ENCODE measurements at places on chromosomes 5 and 9.

GRCh38 chr9:89382026-89382986, 64.0 kb downstream of the SECISBP2 start:
- DNase-seq: no peak

DNA sequence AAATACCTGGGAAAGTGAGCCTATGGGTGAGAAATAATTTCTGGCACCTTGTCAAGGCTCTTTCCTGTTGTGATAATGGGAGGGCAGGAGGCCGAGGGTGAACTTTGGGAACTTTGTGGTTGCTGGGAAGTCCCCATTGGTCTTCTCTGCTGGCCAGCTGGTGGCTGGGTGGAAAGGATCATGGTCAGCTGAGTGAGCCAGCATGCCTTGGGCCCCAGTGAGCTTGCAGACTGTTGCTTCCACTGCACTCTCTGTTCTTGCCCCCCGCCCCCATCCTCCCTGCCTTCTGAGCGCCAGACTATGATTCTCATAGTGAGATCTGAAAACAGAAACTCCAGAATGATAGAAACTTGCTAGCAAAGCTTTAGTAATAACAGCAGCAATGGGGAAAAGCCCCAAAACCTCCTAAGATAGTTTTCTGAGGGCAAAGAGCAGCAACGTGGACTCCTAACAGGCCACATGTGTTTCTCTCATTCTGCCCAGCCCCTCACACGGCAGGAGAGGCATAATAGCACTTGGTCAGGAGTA, 139.2 kb upstream of the SMARCA2 start:
- DNase-seq: no peak

DNA sequence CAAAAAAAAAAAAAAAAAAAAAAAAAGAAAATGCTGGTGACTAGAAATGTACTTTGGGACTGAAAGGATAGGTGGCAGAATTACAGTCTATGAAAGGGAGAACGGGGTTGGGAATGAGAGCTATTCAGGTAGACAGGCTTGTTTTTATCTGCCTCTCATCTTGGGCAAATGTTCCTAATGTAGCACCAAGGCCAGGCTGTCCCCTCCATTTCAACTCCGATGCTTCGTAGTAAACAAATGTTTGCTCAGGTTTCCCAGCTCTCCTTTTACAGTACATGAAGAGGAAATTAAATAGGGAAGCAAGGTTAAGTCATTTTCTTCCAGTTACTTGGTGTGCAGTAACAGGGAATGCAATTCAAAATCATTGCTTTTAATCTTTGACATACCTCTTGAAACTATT, 4.4 kb upstream of the BASP1 start:
- DNase-seq: no peak

DNA sequence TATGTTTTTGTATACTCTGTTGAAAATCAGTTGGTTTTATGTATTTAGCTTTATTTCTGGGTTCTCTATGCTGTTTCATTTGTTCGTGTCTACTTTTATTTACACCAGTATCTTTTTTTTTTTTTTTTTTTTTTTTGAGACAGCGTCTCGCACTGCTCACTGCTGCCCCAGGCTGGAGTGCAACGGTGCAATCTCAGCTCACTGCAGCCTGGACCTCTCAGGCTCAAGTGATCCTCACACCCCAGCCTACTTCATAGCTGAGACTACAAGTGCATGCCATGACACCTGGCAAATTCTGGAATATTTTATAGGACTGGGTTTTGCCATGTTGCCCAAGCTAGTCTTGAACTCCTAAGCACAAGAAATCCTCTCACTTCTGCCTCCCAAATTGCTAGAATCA, 869.4 kb upstream of the CDH6 start:
- DNase-seq: no peak

DNA sequence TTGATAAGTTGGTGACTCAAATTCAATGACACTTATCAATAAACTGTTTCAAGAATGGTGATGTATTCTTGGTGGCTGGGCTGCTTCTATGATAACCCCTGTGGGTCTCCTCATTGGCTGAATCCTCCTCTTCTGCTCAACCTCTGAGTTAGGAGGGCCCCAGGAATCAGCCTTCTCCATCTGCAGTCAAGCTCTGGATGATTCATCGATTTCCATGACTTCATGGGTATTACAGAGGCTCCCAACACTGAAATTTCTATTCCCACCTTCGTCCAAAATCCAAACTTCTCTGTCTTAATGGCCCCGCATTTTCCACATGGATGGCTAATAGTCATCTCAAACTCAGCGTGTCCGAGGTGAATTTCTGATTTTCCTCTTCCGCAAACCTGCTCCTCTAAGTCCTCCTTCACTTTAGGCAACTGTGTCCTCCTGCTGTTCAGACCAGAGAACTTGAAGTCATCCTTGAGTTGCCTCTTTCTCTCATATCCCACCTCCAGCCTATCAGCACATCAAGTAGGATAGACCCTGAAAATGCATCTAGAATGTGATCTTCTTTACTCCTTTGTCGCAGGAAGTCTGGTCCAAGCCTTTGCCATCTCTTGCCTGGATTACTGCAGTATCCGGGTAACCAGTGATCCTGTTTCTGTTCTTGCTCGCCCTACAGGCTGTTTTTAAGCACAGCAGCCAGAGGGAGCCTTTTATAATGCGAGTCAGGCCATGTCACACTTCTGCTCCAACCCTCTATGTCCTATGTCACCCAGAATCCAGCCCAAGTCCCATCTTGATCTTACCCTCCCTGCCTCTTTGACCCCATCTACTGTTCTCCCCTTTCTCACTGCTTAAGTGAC, 41.4 kb upstream of the IL7R start:
- DNase-seq: no peak

- no peak for DNase-seq
Observed at GRCh38 chr5:4229414-4230292, 634.0 kb downstream of the IRX1 start.

DNA sequence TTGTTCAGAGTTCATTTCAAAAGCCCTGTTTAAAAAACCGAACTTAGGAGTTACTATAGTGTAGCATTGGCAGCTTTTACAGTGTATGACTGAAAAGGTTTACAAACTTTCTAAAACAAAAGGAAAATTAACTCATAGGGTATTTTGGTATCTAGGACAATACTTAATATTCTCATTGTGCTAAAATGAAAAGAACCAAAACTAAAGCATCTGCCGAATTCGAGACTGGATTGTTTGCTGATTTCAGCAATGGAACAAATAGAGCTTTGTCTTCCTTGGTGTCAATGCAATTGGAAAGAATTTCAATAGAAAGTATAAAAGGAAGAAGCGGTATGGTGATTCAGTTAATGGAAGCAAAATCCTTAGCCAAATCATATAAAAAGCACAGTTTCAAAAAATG, 254.1 kb downstream of the SLF1 start:
- DNase-seq: no peak

DNA sequence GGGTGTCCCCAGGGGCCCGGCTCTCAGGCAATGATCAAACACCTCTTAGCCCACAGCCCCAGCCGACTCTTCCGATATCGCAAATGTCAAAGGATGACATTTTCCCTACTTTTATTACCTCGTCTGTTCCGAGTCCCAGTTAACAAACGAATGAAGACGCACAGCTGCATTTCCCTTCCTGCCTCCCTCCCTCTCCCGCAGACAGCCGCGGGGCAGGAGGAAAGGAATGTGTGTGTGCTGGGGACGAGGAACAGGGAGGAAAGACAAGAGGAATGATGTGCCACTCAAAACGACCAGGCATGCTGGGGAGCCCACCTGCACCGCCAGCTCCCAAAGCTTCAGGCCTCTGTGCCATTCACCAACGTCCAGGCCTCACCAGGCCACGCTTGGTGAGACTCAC, 125.9 kb upstream of the SARDH start:
- DNase-seq: no peak

GRCh38 chr5:39717176-39717897, 292.6 kb upstream of the DAB2 start:
- DNase-seq: no peak

DNA sequence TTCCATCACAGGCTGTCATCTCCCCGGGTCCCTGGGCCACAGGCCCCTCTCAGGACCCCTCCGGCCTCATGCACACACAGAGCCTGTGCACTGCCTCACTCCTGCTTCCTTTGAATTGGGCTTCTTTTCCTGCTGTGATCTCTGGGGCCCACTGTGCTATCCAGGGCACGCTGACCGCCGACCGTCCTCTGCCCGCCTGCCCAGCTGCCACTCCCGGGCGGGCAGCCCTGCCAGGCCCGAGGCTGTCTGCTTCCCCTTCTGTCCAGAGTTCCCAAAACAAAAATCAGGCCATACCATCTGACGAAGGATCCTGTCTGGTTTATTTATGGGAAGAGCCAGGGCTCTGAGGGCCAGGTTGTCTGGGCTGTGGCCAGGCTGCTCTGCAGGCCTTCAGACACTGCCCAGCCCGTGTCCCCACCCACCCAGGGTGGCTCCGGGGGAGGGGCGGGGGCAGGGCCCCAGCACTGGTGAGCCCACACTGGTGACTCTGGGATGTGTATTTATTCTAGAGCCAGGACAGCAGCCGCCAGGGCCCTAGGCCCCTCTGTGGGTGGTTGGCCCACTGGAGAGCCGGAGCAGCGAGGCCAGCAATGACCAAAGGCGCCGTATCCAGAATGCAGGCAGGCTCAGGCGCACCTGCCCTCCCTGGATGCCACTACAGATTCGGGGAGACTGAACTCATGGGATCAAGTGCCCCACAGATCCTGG, 57.0 kb downstream of the ADAMTS2 start:
- DNase-seq: no peak

- no peak for DNase-seq
Observed at GRCh38 chr9:106869458-106869857, 6.5 kb downstream of the ZNF462 start.

DNA sequence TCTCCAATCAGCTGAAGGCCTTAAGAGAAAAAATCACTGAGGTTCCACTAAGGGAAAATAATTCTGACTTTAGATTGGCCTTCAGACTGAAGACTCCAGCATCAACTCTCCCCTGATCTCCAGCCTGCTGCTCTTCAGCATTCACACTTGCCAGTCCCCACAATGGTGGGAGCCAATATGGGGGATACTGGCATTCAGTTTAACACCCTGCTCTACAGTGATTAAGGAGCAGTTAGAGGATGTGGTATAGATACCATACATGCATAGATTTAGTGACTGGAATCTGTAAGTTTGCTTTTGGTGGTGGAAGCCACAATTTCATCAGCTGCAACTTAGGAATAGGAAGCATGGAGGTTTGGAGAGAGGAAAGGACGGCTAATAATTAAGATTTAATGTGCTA, 2017.7 kb upstream of the CDH6 start:
- no peak for DNase-seq

DNA sequence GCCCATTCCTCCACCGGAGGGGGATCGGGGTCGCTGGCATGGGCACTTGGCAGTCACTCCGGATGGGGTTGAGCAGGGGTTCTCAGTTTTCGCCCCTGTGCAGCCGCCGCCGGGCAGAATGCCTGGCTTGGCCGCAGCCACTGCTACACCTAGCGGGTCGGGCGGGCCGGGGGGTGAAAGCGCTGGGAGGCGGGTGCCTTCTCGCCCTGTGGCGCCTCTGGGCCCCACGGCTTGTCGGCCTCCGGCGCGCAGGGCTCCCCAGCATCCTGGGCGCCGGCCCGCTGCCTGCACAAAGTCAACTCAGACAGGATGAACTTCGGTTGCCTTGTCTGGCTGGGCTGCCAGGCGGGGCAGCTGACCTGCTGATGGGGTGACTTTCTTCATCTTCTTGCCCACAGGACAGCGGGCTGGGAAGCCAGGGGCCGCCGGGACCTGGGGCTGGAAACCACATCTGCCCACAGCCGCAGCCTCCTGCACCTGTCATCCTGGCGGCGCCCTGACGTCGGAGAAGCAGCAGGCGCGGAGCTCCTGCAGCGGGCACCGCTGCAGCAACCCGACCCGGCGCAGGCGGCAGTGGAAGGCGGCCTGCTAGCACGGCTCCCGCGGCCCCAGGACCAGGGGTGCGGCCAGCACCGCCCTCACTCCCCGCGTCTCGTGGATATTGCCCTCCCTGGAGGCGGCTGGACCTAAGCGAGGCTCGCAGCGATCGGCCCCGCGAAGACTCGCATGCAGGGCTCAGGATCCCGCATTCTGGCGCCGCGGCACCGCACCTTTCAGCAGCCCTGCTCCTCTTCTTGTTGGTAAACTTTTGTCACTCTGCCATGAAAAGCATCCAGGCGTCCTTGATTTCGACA, 1.3 kb upstream of the ANKRD18A start:
- DNase-seq: peak; percentile 54

DNA sequence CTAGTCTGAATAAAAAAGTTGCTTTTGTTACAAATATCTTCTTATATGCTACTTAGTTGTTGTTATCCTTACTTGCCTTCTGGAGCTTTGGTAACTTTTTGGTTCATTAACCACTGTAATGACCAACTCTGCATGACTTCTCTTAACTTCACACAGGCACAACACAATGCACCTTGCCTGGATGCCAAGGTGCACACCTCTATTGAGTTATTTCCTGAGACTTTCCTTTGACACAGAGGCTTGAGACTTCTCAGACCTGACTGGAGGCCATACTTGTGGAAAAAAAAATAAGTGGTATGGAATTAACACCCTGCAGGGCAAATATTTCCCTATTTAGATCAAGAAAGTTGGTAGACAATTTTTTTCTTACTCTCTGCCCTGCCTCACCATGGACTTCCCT, 1925.6 kb downstream of the EFNA5 start:
- no peak for DNase-seq

GRCh38 chr5:135069895-135070657, 36.0 kb upstream of the PITX1 start:
- no peak for DNase-seq

DNA sequence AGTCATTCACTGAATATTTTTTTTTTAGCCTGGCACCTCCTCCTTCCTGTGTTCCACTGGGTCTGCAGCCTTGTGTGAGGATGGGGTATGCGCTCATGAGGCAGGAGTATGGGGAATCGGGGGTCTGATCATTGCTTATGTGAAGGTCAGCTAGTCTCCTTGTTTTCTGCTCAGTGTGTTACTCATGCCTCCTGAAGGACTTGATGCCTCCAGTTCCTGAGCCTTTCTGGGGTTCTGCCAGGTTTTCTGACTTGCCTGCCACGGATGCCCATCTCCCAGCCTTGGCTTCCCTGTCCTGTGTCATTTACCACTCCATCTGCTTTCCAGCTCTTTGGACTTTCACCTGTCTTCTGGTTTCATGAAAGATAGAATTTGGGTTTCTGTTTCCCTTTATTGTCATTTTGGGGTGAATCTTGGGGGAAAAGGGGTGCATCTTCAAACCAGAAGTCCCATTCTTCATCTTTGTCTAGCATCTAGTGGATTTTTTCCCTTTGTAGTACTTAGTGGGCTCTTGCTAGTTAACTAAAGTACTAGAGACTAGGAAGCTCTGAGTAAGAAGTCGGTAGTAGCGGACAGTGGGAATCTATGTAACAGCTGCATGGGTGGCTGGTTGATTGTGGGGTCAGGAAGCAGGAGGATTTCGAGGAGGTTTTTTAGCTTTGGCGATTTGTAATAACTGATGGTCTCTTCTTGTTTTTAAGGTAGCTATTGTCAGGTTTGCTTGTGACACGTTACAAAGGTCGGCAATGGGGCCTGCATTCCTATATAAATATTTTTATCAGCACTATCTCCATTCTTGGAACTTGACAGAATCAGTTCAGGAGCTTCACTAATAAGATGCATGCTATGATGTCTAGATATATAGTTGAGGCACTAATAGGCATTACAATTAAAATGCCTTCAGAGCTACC, 8.2 kb downstream of the OTULIN start:
- DNase-seq: no peak

DNA sequence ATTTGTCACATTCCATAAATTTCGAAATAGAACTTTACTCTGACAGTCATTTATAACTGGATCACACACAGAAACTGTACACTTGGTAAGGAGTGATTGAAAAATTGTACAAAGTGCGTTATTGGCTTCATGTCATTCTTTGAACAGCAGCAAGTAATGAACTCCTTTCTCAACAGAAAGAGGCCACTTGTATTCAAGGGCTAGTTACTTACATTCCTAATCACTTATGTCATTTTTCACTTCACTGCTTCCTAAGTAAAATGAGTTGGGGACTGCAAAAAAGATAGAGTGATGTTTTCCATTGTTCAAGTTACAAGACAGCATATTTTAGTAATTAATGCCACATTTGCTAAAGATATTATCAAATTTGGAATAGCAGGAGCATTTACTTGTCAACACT, 893.2 kb downstream of the DTWD2 start:
- no peak for DNase-seq
